ENCODE measurements at places on chromosomes 1 and 21.

- no peaks in the 10 kb centered on the region for H3K4me1 ChIP-seq
- no peak overlapping the region for H3K27ac ChIP-seq
- no peaks in the 10 kb centered on the region for H3K27me3 ChIP-seq
- peaks cover 5% of the 10 kb centered on the region for H3K36me3 ChIP-seq
- DNase-seq = no peak
These were observed 29.6 kb downstream of the RNU1-1 start for GRCh38 chr1:16484501-16484835.

GRCh38 chr1:39105061-39105840 lies 79.1 kb downstream of the NDUFS5 start:
- DNase-seq = peak; percentile 59
- no peaks in the 10 kb centered on the region for H3K36me3 ChIP-seq
- H3K27me3 ChIP-seq = peaks cover 13% of the 10 kb centered on the region
- H3K27ac ChIP-seq = no peak overlapping the region
- peaks cover 31% of the 10 kb centered on the region for H3K4me1 ChIP-seq

- H3K4me1 ChIP-seq = peaks cover 8% of the 10 kb centered on the region
- H3K36me3 ChIP-seq = no peaks in the 10 kb centered on the region
- no peaks in the 10 kb centered on the region for H3K27me3 ChIP-seq
- no peak overlapping the region for H3K27ac ChIP-seq
These were observed 12.2 kb upstream of the CCDC27 start for GRCh38 chr1:3740042-3740441.

DNA sequence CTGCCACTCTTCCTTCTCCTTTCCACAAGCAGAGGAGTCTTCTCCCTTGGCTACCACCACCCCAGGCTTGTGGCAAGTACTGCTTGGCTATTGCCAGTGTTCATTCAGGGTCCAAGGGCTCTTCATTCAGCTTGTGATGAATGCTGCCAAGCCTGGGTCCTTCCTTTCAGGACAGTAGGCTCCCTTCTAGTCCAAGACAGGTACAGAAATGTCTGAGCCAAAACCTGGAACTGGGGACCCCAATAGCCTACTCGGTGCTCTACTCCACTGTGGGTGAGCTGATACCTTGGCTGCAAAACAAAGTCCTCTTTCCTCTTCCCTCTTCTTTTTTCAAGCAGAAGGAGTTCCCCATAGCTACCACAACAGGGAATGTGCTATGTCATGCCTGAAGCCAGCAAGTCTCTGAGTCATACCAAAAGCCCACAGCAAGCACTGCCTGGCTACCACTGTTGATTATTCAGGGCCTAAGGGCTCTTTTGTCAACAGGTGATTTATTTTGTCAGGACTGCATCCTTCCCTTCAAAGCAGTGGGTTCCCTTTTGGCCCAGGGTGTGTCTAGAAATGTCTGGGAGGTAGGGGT lies 268.9 kb downstream of the HHAT start:
- DNase-seq = no peak
- no peak overlapping the region for H3K4me3 ChIP-seq
- H3K4me1 ChIP-seq = no peaks in the 10 kb centered on the region
- no peaks in the 10 kb centered on the region for H3K27me3 ChIP-seq

DNA sequence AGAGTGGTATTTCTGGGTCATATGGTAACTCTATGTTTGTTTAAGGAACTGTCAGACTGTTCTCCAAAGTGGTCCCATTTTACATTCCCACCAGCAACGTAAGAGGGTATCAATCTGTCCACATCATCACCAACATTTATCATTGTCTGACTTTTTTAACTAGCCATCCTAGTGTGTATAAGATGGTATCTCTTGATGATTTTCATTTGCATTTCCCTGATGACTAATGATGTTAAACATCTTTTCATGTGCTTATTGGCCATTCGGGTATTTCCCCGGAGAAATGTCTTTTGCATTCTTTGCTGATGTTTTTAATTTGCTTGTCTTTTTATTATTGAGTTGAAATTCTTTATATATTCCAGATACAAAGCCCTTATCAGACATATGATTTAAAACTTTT lies 370.1 kb upstream of the NR5A2 start:
- H3K36me3 ChIP-seq = no peaks in the 10 kb centered on the region
- no peak overlapping the region for H3K4me3 ChIP-seq
- no peak for DNase-seq
- H3K4me1 ChIP-seq = no peaks in the 10 kb centered on the region
- peaks cover 11% of the 10 kb centered on the region for H3K27me3 ChIP-seq

DNA sequence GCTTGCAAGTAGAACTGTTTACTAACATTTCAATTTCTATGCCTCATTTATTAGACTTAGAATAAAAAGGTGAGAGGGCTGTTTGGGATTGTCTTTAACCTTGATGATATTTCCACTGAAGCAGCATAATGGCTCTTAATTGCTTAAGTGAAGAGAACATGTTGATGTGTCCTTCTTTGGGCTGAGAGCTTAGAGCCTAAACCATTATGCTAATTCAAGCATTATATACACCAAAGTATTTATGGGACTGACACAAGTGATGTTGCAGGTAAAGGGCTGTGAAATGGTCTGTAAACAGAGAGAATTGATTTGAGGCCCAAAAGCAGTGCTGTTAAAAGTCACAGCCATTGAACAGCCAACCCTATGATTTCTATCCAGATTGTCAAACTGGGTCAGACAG lies 113.9 kb downstream of the ATG4C start:
- H3K36me3 ChIP-seq = no peaks in the 10 kb centered on the region
- no peaks in the 10 kb centered on the region for H3K4me1 ChIP-seq
- no peak overlapping the region for H3K27ac ChIP-seq
- H3K4me3 ChIP-seq = no peak overlapping the region
- no peak for DNase-seq
- peaks cover 11% of the 10 kb centered on the region for H3K27me3 ChIP-seq

GRCh38 chr1:113981962-113982931 lies 3.0 kb downstream of the OLFML3 start:
- H3K4me3 ChIP-seq = no peak overlapping the region
- H3K27ac ChIP-seq = no peak overlapping the region
- DNase-seq = no peak
- H3K36me3 ChIP-seq = no peaks in the 10 kb centered on the region
- no peaks in the 10 kb centered on the region for H3K27me3 ChIP-seq
- peaks cover 16% of the 10 kb centered on the region for H3K4me1 ChIP-seq

GRCh38 chr1:3257788-3258187 lies 188.8 kb downstream of the PRDM16 start:
- DNase-seq = no peak
- H3K4me3 ChIP-seq = no peak overlapping the region
- no peaks in the 10 kb centered on the region for H3K27me3 ChIP-seq

- no peaks in the 10 kb centered on the region for H3K36me3 ChIP-seq
- no peak overlapping the region for H3K4me3 ChIP-seq
- H3K4me1 ChIP-seq = no peaks in the 10 kb centered on the region
- H3K27me3 ChIP-seq = peaks cover 38% of the 10 kb centered on the region
These were observed 11.2 kb upstream of the PGBD2 start for GRCh38 chr1:248894837-248895236.

DNA sequence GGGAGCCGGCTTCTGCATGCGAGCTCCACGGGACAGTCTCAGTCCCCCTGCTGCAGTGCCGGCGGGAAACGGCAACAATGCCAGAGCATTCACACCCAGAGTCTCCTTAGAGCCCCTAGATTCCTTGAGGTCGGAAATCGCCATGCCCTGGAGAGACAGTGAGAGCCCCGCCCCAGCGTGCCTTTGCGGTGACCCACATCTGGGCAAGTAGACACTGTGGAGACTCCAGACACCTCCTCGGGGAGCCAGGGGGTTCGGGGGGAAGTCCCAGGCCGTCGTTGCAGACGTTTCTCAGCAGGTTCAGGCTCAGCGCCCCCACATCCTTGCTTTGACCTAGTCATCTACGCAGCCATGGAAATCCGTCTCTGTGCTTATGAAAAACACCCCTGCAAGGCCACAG lies 81.3 kb upstream of the ARHGEF16 start:
- no peak overlapping the region for H3K27ac ChIP-seq
- peaks cover 2% of the 10 kb centered on the region for H3K27me3 ChIP-seq
- no peak for DNase-seq

DNA sequence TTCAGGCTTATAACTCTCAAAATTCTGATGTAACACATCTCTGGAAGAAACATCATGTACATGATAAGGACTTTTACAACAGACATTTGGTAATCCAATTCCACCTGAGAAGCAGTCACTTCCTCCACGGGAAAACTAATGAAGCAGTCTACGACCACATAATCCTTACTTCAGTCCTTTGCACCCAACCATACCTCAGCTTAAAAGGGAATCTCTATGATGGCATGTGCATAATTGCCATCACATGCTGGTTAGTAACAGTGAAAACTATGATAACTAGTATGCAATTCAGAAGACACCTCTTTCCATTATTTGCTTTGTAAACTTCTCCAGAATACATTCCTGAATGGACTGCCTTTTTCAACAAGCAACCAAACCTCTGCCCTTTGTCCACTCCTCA lies 53.1 kb downstream of the TTC13 start:
- no peak overlapping the region for H3K4me3 ChIP-seq
- H3K36me3 ChIP-seq = peaks cover 44% of the 10 kb centered on the region
- no peaks in the 10 kb centered on the region for H3K27me3 ChIP-seq
- H3K4me1 ChIP-seq = no peaks in the 10 kb centered on the region
- no peak overlapping the region for H3K27ac ChIP-seq
